ENCODE measurements at places on chromosomes 2 and 18.

DNA sequence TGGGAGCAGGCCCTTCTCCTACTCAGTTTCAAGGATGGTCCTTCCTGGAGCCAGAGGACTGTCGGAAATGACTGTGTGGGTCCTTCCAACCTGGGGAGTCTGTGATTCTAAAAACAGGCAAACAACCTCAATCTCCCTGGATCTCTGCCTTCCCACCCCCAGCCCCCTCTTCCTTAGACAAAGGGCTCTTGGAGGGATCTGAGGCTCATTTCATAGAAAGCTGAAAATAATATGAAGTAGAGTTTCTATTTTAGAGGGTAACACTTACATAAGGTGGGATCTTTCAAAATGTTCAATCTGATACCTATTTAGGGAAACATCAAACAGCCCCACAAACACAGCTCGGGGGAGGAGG, 69.4 kb downstream of the RHOB start:
- DNase-seq: no peak

- no peak for DNase-seq
These were observed 59.8 kb downstream of the MEIS1 start for GRCh38 chr2:66494708-66495107.

DNA sequence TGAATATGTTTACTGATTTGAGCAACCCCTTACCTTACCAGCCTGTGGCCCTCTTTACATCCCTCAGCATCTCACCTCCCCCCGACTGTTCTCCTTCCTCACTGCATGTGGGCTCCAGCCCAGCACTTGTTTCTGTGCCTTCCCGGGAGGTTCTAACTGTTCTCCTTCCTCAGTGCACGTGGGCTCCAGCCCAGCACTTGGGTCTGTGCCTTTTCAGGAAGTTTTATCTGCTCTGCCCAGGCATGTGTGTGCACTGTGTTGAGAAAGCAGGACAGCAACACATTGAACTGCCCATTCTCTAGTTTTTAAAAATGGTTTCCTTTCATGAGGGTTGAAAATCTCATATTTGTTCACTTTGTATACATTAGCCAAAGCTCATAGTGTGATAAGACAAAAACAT, 158.4 kb downstream of the ATP9B start:
- DNase-seq: no peak

DNA sequence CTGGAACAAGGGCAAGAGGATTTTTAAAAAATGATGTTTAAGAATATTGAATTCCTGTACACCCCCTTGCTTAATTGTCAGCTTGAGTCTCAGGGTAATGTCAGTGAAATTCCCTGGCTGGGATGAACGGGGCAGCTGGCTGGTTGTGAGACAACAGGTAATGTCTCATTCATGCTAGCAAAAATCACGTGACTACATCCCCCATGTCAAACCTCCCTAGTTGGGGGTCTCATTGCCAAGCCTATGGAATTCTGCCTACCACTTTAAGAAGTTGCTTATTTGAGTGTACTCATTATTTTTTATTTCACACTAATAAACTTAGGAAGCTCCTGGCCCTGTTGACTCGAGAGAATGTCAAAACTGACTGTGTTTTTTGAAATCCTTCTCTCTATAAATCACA, 218.3 kb downstream of the ICOS start:
- no peak for DNase-seq

DNA sequence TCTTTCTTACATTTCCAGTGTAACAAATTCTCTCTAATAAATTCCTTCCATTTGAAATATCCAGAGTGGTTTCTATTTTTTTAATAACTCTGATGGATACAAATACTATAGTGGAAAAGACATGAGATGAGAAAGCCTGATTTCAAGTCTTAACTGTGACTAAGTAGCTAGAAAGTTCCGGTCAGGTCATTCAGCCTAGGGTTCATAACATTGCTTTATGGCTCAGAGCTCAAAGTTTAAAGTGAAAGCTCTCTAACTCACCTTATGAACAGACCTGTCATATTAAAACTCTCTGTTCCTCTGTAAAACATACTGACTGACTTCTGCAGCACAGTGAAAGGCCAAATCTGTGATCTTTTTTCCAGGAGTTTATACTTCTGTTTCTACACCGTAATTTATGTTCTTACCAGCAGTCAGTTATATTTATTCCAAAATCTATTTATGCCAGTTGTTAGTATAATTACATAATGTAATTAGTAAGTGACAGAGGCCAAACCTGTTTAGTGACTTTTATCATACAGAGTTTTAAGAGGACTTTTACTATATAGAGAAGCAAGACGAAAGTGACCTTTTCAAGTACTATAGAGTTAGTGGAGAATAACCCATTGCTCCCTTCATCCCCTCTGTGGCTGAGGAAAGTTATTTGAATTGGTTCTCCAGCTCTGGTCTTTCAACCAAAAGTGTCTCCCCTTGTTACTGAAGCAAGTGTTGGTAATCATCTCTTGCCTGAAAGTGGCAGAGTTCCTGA, 118.8 kb upstream of the PDE1A start:
- no peak for DNase-seq

GRCh38 chr2:210556329-210556980, at the start of gene CPS1:
Gene CPS1 (plus strand): TSS chr2:210556599. CDS start chr2:210556734, 135 bp downstream.
- no peak for DNase-seq

GRCh38 chr2:82055846-82056245, 1751.3 kb upstream of the LRRTM1 start:
- DNase-seq: no peak

- no peak for DNase-seq
These were observed 25.5 kb downstream of the ACVR1C start for GRCh38 chr2:157603198-157603597.

- DNase-seq: no peak
These were observed 413.0 kb downstream of the PTPRM start for GRCh38 chr18:7980136-7980535.

- peak; percentile 58 for DNase-seq
These were observed 83.9 kb downstream of the ARHGEF4 start for GRCh38 chr2:130920415-130921163.

GRCh38 chr2:229087843-229088516, 183.1 kb downstream of the PID1 start:
- no peak for DNase-seq

DNA sequence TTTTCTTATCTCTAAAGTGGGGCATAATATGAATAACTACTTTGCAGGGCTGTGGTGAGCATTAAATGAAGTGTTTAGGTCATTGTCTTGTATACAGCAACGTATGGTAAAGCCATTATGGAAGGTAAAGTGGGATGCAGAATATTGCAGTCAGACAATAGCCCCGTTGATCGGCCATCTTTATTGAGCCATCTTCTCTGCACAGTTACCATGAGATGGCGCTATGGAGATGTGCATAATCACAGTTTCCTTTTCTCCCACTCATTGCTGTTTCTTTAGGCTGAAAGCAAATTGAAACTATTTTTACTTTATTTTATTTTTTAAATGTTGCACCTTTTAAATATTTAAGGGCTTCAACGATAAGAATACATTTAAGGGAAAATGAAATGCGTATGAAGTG, 108.9 kb downstream of the THSD7B start:
- no peak for DNase-seq

GRCh38 chr2:227509076-227509475, 37.1 kb downstream of the AGFG1 start:
- no peak for DNase-seq

DNA sequence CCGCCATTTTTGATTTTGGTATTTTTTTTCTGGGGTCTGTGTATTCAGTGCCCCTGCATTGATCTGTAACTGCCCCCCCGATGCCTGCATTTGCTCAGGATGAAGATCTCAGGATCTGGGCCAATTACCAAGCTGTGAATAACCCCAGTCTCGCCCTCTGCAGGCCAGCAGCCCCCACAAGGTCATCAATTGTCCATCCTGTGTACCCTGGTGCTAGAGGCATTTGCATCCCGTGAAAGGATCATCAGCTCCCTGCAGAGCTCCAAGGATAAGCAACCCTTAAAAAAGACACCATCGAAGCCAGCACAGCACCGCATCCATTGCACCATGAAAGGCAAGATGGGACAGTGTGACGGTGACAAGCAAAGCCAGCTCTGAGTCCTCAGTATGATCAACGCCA, 154.1 kb upstream of the KLHL29 start:
- DNase-seq: no peak

- no peak for DNase-seq
These were observed 70.3 kb downstream of the SCN1A start for GRCh38 chr2:166057370-166058164.

- no peak for DNase-seq
These were observed 112.6 kb upstream of the MCFD2 start for GRCh38 chr2:47028171-47028570.

DNA sequence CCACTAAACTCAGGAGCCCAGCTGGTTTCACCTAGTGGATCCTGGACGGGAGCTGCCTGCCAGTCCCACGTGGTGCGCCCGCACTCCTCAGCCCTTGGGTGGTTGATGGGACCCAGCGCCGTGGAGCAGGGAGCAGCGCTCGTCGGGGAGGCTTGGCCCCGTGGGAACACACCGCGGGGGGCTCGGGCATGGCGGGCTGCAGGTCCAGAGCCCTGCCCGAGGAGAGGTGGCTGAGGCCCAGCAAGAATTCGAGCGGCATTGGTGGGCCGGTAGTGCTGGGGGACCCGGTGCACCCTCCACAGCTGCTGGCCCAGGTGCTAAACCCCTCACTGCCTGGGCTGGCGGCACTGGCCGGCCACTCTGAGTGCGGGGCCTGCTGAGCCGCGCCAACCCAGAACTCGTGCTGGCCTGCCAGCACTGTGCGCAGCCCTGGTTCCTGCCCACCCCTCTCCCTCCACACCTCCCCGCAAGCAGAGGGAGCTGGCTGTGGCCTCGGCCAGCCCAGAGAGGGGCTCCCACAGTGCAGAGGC, 137.3 kb downstream of the TRIB2 start:
- no peak for DNase-seq

DNA sequence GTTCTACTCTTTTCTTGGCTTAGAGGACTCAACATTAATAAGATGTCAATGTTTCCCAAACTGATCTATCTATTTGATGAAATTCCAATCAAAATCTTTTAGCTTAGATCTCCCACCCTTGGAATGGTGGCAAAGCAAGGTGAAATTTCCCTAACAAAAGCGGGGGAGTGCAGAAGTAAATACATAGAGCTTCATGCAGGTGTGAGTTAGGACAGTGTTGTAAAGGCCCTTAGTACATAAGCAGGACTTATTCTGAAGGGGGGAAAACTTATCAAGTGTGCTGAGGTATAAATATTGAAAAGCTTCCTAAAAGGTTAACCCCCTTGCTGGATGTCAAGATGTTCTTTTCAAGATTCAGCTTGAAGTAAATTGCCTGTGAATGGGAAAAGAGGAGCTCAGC, 608.6 kb upstream of the CELF4 start:
- DNase-seq: no peak

- no peak for DNase-seq
These were observed 670.0 kb upstream of the PKDCC start for GRCh38 chr2:41377837-41378236.

DNA sequence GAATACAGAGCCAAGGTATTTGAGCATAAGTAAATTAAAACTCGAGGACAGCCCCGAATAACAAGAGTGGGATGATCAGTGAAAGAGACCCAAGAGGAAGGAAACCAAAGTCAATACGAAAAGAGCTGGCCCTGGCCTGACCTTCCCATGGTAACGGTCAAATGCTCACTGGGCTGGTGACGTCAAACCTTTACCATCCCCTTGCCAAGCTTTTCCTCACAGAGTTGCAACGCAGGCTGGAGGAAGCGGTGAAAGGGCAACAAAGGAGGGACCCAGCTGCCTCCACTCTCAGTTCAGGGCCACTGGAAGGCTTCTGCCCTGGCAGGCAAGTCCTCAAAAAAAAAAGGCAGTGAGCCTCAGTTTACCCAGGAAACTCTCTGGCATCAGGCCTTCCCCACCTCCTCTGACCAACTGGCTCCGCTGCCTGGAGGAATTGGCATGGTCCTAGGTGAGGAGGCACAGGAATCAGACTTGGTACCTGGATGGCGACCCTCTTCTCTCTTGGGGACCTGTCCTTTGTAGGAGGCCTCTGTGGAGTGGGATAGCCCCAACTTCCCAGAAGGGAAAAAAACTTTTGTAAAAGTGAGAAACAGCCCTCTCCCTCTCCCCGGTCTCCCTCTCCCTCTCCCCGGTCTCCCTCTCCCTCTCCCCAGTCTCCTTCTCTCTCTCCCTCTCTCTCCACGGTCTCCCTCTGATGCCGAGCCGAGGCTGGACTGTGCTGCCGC, 212.4 kb downstream of the ANAPC1 start:
- no peak for DNase-seq
